ENCODE measurements at places on chromosomes 2 and 18. TPM values are rescaled to one million over a fixed set of nuclear protein-coding genes. Genes with fewer than 3 reads are reported as not detected.
A peak's percentile ranks its signal among the peaks of the same experiment; 100 is the strongest.

Gene CLEC4F
- not detected for polyA plus RNA-seq

Gene TGOLN2
- 20.1 TPM for polyA plus RNA-seq

Gene OBSL1
- polyA plus RNA-seq, result 276 TPM

GRCh38 chr2:204986641-204987040, 441.4 kb downstream of the PARD3B start:
- DNase-seq, result no peak

GRCh38 chr2:86821842-86822241, 31.1 kb upstream of the CD8A start:
- DNase-seq, result no peak

- no peak for DNase-seq
Observed at GRCh38 chr18:23981369-23981980, 33.1 kb upstream of the TTC39C start.

DNA sequence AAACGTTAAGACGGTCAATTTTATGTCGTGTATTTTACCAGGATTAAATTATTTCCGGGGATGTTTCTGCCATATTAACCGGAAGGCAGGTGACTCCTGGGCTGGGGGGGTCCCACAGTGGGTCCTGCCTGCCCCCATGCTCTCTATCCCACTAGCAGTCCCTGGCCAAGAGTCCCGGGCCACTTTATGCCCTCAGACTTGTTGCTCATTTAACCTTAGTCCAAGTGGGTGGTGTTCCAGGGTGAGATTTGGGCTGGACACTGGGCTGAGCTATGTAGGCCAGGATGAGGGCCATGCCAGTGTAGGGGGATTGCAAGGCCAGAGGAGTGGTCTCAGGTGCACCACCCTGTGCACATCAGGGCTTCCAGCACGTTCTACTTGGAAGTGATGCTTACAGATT, 24.1 kb downstream of the TWIST2 start:
- no peak for DNase-seq

DNA sequence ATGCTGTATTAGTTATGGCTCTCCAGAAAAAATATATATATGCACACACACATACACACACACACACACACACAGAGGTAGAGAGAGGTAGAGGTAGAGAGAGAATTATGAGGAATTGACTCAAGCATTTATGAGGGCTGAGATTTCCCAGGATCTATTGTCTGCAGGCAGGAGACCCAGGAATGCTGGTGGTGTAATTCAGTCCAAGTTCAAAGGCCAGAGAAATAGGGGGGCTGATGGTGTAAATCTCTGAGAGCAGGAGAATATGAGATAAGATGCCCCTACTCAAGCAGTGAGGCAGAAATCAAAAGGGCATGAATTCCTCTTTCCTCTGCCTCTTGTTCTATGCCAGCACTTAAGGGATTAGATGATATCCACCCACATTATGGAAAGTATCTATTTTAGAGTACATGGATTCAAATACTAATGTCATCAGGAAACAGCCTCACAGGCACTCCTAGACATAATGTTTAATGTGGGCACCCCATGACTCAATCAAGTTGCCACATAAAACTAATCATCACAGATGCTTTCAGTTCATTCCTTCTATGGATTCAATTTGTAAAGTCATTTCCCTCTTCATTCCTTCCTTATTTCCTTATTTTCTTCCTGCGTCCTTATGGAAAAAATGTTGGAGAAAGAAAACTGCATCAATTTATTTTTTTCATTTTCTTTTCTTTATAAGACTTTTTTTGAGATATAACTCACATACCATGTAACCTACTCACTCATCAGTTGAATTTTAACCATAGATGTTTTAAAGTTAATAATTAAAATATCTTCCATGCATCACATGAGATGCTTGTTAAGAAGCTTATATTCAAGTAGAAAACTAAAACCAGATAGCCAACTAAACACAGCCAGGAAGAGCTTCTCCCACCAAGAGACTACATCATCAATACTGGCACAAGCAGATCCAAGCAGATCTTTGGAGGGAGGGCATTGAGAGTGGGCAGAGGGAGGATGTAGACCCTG, 406.2 kb downstream of the MBD2 start:
- no peak for DNase-seq

DNA sequence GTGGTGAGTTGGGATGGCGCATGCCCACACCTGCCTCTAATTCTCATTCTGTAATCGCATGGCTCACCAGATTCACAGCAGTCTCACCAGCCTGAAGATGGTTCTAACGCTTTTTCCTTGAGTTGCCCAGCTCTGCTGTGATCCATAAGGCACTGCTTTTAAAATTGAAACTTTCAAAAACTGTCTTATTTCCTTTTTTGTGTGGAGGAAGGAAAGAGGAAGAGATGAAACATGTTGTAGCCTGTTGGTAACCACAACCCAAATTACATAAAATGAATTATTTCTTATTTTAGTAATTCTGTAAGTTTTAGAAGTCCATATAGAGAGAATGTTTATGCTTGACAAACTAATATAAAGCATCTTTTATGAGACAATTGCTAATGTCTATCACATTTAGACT, 165.4 kb downstream of the RBM43 start:
- DNase-seq, result no peak

DNA sequence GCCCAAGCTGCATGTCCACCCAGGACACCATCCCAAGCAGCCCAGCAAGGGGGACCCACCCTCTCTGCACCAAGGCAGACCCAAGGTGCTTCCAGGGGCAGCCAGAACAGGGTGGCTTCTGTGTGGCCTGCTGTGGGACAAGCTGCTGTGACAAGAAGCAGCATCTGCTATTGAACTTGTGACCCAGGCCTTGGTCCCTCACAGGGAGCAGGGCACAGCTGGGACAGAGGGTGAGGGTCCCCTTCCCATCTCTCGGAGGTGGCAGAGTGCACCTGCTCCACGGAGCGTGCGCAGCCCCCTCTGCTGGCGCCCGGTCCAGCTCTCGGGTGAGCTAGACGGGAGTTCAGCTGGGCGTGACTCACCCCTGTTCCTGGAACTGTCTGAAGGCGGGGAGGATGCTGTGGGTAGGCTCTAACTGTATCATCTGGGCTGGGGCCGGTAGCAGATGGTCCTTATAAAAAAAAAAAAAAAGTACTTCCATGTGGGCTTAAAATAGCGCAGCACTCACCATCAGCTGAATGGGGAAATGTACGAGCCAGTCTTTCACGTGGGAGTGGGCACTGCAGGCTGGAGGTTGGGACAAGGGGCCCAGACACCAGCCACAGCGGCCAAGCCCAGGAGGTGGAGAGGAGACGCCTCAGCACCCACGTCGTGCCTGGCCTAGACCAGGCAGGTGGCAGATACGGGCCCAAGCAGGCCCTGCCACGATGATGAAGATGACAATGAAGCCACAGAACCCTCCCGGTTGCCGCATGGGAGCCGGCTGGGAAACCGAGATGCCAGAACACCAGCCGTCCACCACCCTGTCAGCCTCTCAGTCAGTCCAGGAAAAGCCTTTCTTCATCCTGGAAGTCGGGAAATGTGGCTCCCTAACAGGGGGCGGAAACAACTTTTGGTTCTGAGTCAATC, 136.8 kb upstream of the ID2 start:
- peak; percentile 86 for DNase-seq

GRCh38 chr2:142892715-142893114, 15.3 kb downstream of the KYNU start:
- DNase-seq, result no peak

All from cardiac muscle cell (in vitro differentiated cells and primary cell).